ENCODE measurements at places on chromosomes 4 and X.

DNA sequence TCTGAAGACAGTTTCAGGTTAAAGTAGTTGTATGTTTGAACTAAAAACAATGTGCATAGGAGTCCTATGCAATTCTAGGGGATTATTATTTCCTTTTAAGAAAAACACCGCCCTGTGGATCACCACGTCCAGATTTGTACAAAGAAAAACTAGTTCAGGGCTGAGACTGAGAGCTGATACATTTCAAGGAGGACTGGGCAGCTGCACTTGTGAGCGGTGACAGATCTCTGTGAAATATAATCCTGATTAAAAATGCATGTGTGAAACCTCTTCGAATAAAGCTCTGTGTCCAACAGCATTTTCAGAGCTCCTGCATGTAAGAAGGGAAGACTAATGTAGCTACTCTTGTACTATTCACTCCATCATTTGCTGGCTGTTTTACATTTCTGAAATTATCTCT, 365.8 kb upstream of the PITX2 start:
- no peak for DNase-seq

DNA sequence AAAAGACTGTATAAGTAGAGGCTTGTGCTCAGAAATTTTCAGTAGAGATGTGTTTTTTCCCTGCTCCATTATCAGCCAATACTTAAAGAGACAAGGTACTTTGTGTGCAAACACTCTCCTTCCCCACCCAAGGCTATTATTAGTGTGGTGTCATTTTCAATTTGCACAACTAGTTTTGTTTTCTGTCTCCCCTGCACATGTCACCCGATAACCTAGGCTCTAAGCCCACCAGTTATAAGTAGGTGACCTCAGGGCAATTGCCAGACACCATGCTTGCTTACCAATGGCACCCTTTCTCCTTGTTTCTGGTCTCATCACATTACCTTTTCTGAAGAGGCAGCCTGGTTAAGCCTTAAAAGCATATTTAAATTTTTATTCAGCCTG, 8.0 kb upstream of the GUCY1A1 start:
- DNase-seq, result no peak

- DNase-seq, result no peak
Measured at GRCh38 chrX:136212557-136213111, 38.6 kb downstream of the MAP7D3 start.

DNA sequence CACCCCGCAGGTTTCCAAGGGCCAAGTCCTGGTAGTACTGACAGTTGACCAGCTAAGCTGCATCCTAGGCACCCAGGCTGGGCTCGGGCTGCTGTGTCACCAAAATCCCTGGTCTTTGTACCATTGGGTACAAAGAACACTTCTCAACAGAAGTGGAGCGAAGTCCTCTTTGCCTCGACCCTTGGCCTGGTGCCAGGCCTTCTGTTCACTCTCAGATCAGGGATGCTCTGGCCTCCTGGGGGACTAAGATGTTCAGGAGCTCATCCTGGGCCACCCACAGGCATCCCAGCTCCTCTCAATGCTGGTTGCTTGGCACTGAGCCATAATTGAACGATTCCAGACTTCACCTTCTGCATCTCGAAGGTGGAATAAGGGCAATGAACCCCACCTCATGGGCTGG, 13.8 kb upstream of the SLC2A9 start:
- no peak for DNase-seq

- no peak for DNase-seq
Measured at GRCh38 chr4:134202166-134202956, 772 bp upstream of the PABPC4L start.

GRCh38 chrX:40855932-40856515, 120.7 kb upstream of the MED14 start:
- DNase-seq, result no peak

DNA sequence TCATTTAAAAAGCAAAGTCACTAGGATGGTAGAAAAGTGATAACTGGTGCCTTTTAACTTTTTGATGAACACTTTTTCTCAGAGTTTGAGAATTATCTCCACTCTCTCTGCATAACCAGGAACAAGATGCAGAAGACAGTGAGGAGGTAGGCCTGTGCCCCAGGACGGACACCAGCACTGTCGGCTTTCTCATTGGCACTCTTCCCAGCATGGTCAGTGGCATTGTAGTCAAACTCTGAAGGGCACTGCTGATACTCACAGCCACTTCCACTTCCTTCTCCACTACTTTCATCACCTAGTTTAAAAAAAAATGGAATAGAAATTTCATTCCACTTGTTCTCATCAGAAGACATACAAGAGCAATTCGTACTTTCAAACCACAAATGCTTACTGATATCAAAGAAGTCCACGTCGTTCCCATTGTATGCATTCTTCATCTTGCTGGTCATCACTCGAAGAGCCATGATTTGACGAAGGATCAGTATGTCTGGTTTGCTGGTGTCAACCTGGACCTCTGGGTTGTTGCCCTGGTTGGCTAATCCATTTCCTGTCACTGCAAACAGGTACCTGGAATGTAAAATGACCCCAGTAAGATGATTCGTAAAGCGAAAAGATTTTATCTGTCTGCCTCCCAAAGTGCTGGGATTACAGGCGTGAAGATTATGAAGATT, 84.8 kb upstream of the TFDP3 start:
- DNase-seq, result no peak

GRCh38 chr4:146633471-146633800, 5.3 kb upstream of the POU4F2 start:
- no peak for DNase-seq

DNA sequence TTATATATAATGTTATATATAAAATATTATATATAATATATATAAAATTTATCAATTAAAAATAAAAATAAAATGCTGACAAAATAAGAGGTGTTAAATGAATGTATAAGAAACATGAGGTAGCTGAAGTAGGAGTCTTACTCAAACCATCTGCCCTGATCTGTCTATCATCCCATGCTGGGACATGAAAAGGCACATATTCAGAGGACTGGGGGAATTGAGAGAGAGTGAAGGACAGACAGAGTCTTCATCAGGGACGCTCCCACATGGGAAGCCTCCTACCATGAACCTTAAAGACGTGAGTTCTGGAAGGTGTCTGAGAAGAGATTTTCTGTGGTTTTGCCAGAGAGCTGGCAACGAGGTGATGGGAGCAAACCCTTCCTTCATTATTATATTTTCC, 4.1 kb upstream of the ARSF start:
- DNase-seq, result no peak

DNA sequence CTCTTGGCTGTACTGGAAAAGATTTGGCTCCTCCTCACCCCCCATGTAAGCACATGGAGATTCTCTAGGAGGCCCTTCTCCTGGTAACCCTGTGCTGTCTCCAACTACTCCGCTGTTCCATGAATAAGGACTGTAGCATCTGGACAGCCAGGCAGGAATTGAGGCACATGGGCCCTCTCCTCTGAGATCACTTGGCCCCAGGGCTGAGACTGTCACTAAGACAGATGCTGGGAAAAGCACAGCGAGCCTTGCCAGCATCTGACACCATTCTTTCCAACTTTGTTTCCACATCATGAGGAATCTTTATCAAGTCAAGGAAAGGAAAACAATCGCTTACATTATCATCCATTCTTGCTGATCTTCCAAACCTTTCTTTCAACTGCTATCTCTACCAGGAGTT, 222.6 kb upstream of the INTU start:
- no peak for DNase-seq

DNA sequence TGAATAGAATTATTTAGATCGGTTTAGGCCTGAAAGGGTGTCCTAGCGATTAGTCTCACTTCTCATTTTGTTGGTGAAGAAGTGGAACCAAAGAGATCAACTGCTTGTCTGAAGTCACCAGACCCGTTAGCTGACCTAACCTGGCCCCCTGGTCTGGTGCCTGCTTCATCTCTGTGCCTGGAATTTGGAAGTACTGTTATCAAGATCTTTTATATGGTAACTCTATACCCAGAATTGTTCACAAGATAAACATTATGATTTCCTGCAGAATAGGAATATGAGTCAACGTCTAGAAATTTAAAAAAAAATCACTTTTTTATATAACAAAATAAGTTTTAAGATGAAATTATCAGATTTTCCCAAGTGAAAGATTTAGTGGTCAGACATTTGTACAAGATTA, 37.2 kb downstream of the LRP2BP start:
- no peak for DNase-seq

DNA sequence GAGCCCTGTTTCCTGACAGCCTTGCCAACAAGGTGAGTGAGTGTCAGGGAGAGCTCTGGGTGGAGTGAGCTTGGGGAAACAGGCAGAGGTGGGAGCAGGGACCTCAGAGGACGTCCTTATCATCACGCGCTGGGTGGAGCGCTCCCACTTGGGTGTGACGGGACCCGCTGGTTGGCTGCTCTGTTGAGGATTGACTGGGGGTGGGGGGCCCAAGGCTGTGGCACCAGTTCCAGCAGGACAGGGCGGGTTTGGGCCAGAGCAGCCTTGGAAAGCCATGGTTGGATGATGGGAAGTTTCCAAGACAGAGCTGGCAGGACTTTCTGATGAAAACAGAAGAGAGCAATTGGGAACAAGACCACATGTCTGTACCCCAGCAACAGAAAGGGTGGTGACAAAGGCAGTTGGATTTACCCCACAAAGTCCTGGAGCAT, 3.0 kb upstream of the PCGF3 start:
- DNase-seq, result no peak

DNA sequence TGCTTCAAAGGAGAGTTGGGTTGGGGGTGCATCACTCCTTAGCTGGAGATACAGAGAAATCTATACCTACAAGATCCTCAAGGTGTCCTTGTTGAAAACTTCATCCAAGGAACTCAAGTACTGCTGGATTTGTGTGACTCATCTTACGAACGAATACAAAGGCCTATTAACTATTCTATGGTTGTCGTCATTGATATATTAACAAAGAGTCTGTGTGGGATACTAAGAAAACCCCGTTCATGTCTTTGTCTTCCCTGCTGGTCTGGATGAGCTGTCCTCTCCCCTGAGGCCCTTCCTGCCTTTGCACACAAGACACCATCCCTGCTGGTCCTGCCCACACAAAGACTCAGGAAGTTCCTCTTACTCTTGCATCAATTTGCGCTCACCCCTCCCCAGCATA, 54.9 kb upstream of the IRF2 start:
- DNase-seq, result no peak

DNA sequence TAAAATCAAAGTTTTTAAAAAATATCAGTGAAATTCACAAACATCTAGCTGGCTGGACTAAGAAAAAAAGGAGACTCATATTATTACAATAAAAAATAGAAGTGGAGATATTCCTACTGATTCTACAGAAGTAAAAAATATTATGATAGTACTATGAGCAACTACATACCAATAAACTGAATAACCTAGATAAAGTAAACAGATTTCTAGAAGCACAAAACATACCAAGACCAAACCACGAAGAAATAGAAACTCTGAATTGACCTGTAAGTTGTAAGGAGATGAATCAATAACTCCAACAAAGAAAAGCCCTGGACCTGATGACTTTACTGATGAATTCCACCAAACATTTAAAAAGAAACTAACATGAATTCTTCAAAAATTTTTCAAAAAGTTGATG, 867.3 kb downstream of the PCDH18 start:
- DNase-seq, result no peak

GRCh38 chrX:19072372-19072771, 49.9 kb downstream of the ADGRG2 start:
- no peak for DNase-seq

DNA sequence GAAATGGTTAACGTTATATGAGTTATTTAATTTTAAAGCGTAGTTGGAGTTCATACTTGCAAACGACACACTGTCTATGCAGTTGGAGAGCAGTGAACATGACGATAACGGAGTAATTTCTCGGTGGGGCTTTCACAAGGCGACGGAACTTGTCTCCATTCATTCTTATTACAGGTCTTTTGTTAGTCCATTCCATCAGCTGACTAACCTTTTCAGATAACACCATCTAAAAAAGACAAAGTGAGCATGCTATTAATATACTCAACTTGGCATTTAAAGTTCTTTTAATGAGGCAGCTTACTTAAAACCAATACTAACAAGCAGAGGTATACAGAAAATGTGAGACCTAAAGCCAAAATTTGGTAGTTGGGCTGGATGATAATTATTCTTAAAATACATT, 19.9 kb downstream of the MAGT1 start:
- DNase-seq, result no peak

GRCh38 chr4:164779080-164779479, 25.1 kb downstream of the SMIM31 start:
- no peak for DNase-seq

DNA sequence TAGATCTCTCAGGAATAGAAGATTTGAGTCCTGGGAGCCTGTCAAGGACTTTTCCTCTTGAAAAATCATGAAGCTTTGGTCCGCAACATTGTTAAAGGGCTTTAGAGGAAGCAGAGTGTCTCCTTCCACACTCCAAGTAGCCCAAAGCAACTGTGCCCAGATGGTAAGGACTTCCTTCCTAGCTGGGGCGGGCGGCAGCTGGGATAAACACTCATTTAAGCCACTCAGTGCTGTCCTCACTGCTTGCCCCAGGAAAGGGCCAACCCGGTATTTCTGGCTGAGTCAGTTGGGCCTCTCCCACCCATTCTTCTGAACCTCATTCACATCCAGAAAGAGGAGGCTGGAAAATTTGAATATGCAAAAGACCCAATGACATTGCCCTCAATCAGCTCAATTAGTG, 144.3 kb downstream of the CHIC2 start:
- no peak for DNase-seq

GRCh38 chr4:142366769-142367181, 479.3 kb downstream of the INPP4B start:
- no peak for DNase-seq
